AG04449 (cell line): ENCODE measurements at places on chromosomes 3 and 15.

DNA sequence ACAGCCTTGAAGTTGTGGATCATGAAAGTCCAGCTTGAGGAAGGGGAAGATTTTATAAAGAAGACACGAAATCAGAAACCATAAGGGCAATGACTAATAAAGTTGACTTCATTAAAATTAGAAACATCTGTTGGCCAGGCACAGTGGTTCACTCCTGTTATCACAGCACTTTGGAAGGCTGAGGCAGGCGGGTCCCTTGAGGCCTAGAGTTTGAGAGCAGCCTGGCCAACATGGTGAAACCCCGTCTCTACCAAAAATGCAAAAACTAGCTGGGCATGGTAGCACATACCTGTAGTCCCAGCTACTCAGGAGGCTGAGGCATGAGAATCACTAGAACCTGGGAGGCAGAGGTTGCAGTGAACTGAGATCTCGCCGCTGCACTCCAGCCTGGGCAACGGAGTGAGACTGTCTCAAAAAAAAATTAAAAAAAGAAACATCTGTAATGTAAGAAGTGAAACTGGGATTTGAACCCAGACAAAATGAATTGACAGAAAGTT, 7.9 kb upstream of the UBXN7 start:
- DNase-seq, result peak; percentile 67

GRCh38 chr3:39637807-39638206, 170.3 kb downstream of the MOBP start:
- no peak for DNase-seq

DNA sequence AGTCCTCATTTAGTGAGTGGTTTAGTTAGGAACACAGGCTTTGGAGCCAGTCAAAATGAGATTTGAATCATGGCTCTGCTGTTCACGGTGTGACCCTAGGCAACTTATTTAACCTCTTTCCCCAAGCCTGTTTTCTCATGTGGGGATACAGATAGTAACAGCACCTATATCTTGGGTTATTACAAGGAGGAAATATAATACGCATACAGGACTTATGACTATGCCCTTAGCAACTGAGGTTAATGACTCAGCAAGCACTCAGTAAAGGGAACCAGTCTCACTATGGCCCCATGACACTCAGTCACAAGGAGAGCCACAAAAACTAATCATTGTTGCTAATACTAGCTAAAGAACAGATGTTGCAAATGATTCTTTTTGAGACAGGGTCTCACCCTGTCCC, 45.9 kb downstream of the SUMF1 start:
- no peak for DNase-seq

DNA sequence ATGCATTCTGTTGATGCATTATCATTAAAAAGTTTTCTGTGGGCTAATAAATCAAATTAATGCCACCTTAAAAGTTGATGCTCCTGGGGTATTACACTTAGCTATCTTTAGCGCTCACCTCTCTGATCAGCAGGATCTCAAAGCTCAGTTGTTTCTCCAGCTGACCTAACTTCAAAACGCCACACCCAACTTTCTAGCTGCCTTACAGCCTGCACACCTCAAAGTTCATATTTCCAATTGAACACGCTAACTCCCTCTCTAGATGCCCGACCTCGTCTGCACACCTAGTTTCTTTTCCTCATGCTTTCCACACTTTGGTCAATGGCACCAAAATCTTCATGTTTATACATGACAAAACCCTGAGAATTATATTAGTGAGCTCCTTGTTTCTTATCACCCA, 98.2 kb upstream of the AGTR1 start:
- DNase-seq, result no peak

DNA sequence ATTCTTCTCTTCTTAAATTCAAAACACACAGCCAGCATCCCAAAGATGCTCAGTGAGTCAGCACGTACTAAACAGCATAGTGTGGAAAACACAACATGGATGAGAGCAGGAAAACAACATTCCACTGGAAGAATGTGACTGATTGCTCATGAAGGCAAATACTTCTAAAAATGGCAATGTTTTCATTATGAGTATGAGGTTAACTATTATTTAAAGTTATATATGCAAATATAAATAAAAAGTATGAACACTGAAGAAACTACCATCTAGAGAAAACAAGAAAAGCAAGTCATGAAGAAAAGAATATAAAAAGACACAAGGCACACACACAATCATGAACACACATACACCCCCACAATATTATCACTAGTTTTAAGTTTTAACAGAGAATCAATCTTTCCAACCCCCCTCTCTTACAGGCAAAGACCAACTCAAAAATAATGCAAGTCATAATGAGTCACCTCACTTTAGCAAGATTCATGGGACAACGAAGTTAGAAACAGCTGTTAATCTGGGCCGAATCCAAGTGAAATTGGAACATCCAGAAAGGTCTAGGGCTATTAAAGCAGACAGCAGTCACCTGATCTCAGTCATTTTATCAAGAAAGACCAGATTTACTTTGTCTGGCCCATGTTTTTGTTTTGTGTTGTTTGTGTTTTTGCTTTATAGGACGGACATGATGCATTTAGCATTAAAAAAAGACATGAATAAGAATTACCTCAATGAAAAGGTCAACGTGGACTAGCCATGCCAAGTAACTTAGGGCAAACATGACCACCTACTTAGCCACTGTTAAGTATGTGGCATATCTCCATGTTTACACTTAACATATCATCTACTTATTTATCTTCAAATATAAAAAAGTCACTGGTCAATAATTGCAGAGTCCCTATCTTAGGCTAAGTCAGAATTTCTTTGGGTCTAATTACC, 18.1 kb downstream of the GBE1 start:
- peak; percentile 93 for DNase-seq

- no peak for DNase-seq
Observed at GRCh38 chr3:102727340-102727739, 292.5 kb downstream of the ZPLD1 start.

- DNase-seq, result no peak
Observed at GRCh38 chr15:35721751-35722150, 175.8 kb upstream of the DPH6 start.

DNA sequence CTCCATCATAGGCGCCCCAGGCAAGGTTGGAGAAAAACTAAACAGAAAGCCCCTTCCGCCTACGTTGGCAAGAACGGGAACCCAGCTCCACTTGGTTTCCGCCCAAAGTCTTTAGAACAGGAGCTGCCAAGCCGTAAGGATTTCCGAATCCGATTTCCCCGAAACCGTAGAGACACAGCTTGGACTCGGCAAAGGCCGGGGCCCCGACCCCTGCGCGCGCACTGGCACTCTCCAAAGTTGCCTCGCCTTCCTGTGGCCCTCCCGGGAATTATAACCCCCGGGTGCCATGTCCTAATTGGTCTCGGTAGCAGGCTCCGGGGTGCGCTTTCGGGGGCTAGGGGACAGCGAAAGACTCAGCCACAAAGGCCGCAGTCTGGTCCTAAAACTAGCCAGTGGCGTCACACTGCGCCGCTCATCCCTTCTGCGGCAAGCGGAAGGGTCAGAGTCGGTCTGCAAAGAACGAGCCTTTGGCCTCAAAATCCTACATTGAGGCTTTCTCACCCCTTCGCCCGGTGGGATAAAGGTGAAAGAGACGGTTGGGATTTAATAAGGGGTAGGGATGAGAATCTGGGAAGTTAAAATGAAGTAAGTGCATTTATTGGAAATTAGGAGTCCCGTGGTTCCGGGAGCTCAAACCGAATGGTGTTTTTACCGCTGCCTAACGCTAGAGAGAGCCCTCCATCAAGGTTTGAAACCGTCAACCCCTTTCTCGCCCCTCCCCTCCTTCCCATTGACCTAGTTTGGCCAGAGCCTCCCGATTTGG, 6.8 kb downstream of the BCL6 start:
- no peak for DNase-seq

- no peak for DNase-seq
Observed at GRCh38 chr3:88617283-88617682, 467.5 kb downstream of the C3orf38 start.

GRCh38 chr3:138465925-138466324, 31.5 kb downstream of the ESYT3 start:
- no peak for DNase-seq

DNA sequence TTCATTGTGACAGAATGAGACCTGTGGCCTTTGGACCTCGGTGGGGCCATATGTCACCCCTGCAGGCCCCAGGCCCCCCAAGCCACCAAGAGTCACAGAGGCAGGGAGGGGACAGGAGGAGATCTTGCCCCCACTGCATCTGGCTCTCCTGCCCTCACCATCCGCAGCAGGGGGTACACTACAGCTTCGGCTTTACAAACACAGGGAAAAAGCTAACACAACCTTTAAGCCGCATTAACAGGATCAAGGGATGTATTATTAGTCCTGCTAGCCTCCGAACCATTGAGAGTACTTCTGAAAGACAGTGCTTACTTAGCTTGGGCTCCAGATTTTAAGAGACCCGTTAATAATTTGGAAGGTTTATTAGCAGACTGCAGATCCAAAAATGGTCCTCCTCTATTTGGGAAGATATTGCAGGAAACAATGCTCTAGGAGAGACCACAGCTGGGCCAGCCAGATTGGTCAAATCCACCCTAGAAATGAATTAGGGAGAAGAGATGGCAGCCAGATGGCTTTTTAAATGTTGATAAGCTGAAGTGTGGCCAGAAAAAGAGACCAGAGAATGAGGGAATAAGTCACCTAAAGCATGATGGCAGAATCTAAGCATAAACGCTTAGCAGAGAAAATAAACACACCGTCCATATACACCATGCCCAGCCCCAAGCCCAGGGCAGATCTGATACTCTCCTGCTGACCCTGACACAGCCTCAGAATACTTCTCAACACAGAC, 31.5 kb downstream of the SRGAP3 start:
- no peak for DNase-seq

DNA sequence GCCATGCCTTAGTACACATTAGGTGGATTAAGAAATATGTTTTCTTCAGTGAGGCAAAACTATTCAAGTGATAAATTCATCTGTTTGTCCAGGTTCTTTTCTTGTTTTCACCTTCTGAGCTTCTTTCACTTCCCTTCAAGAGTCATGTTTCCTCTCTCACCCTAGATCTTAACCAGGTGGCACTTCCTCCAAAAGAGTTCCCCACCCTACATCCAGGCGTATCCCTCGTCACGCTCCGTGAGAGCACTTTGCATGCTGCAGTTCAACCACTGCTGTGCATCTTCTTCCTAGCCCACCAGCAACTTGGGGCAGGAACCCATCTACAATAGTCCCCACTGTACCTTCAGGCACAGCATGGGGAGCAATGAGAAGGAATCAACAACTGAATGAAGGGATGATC, 28.9 kb downstream of the OSBPL10 start:
- DNase-seq, result no peak

DNA sequence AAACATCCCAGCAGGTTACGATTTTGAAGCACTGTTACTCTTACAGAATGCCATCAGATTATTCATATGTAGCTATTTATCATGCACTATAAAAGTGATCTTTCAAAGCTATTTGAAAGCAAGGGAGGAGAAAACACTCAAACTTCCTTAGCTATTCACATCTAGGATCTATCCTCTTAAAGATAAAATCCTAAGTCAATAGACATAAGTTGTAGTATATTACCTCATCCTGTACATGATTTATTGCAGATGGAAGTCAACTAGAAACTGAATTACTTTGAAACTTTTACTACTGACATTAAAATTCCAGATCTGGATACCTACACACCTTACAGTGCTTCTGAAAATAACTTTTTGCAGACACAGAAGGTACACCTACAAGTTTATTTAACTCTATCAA, 197.2 kb downstream of the MEIS2 start:
- DNase-seq, result no peak

DNA sequence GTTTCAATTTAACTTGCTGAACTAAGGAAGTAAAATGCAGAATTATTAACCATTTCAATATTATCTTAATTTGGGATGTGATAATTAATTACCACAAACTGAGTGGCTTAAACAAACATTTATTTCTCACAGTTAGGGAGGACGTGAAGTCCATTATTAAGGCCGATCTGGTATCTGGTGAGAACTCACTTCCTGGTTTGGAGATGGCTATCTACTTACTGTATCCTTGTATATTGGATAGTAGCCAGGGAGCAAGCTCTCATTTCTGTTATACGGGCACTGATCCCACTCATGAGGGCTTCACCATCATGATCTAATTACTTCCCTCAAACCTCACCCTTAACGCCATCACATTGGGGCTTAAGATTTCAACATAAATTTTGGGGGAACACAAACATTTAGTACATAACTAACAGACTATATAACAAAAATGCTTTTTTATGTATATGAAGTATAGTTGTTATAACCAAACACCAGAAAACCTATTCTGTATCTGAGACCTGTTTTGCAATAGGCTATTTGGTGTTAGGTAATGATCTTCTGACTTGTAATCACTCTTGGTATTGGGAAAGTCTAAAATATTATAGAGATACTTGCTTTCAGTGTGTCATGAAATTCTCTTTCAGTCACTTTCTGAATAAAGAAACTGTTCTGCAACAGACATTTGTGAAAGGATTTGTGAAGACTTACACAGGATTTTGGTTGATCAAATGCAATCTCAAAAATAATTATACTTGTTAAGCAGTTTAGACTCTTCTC, 4.7 kb upstream of the KPNA4 start:
- DNase-seq, result no peak

GRCh38 chr3:23046536-23046935, 156.6 kb upstream of the UBE2E2 start:
- no peak for DNase-seq

GRCh38 chr3:127888564-127889107, 26.4 kb upstream of the KBTBD12 start:
- no peak for DNase-seq

DNA sequence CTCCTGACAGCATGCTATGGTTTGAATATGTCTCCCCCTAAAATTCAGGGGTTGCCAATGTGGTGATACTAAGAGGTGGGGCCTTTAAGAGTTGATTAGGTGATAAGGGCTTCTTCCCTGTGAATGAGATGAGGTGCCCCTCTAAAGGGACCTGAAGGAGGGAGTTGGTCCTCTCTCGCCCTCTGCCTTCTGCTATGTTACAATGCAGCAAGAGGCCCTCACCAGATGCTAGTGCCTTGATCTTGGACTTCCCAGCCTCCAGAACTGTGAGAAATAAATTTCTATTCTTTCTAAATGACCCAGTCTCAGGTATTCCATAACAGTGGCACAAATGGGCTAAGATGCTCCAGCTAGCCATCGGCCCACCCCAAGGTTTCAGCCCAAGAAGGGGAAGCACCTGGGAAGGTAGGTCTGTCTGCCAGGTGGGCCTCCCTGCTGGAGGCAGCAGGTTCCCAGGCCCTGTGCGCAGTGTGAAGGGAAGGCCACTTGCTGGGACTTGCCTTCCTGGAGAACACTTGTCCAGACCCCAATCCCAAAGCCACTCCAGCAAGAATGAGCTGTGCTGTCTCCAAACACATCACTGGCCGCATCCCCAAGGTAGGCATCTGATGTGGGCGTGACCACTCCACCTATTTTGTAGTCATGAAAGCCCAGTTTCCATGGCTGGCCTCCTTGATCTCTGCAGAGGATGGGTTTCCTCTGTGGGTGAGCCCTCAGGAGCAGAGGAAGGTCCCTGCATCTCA, 9.0 kb downstream of the TGM4 start:
- DNase-seq, result no peak

GRCh38 chr3:195876297-195877064, 31.9 kb downstream of the TNK2 start:
- no peak for DNase-seq

GRCh38 chr15:62758126-62758951, 284.2 kb upstream of the TPM1 start:
- DNase-seq, result peak; percentile 91
